Breast epithelium (tissue), 4 donors: ENCODE measurements at places on chromosomes 13 and 19.

DNA sequence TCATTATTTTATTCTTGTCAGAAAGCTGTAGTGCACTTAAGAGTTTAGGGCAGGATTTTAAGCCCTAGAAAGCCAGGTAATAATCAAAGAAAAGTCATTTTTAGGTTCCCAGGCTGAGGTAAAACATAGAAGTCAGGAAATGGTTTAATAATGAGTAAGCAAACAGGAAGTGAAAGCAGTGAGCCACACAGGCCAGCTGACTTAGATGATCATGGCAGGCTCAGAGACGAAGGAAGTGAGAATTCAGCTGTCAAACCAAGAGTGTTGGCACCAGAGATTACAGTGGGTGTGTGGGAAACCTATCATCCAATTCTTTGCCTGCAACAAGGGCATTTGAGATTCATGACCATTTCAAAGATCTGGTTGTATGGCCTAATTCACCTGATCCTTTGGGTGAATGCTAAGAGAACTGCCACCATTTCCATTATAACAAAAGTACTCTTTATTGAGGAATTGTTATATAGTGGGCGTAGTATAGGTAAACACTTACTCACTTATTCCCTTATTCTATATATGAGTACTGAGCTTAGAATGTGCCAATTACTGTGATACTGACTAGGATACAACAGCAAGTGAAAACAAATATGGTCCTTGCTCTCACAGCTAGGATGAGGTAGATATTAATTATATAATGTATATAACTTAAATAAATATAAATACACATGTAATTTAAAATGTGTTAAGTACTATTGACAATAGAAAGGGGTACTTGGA is 103.7 kb upstream of the EDNRB start:
- no peak overlapping the region for H3K4me3 ChIP-seq
- no peaks in the 10 kb centered on the region for H3K36me3 ChIP-seq
- no peaks in the 10 kb centered on the region for H3K4me1 ChIP-seq
- DNase-seq = no peak
- no peaks in the 10 kb centered on the region for H3K27me3 ChIP-seq
- no peak overlapping the region for H3K27ac ChIP-seq

GRCh38 chr13:40155201-40155600 is 499.7 kb downstream of the COG6 start:
- no peaks in the 10 kb centered on the region for H3K4me1 ChIP-seq
- H3K4me3 ChIP-seq = no peak overlapping the region
- H3K27me3 ChIP-seq = no peaks in the 10 kb centered on the region
- H3K27ac ChIP-seq = no peak overlapping the region

DNA sequence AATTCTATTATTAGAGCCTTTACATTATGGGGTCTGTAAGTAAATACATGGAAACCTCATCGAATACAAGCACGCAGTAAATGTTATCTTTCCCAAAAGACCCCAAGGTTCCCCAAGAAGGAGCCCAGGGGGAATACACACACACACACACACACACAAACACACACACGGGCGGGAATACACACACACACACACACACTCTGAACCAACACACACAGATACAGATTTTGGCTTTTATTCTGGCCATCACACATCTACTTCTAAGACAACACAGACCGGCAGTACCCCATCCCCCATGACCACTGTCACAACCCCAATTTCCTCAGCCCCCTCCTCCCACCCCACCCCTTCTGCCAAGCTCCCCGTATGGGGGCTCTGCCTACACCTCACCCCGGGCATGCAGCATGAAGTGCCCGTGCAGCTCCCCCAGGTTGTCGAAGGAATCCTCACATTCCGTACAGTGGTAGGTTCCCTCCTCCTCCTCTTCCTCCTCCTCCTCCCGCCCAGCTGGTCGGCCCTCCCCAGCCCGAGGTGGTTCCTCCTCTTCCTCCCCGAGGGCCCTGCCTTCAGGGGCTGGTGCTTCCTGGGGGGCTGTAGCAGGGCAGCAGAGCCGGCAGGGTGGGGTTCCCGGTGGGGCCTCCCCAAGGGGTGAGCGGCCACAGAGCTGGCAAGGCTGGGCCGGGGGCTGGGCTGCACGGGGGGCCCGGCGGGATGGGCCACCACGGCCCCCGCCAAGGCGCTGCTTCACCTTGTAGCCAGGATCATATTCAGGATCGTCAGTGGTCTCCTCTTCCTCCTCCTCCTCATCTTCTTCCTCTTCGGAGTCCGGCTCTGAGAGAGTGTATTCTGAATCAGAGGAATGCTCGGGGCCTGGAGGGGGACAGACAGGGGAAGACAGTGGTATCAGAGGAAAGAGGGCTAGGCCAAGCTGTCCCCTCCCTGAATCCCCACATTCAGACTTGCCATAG is 4.4 kb upstream of the SRRM5 start:
- H3K36me3 ChIP-seq = no peaks in the 10 kb centered on the region
- peak overlapping the region; percentile 69 for H3K27ac ChIP-seq
- no peaks in the 10 kb centered on the region for H3K27me3 ChIP-seq
- no peak for DNase-seq

- H3K4me1 ChIP-seq = peaks cover 3% of the 10 kb centered on the region
- H3K36me3 ChIP-seq = no peaks in the 10 kb centered on the region
- H3K27me3 ChIP-seq = no peaks in the 10 kb centered on the region
Observed at GRCh38 chr13:40233731-40234195, 432.7 kb downstream of the FOXO1 start.

DNA sequence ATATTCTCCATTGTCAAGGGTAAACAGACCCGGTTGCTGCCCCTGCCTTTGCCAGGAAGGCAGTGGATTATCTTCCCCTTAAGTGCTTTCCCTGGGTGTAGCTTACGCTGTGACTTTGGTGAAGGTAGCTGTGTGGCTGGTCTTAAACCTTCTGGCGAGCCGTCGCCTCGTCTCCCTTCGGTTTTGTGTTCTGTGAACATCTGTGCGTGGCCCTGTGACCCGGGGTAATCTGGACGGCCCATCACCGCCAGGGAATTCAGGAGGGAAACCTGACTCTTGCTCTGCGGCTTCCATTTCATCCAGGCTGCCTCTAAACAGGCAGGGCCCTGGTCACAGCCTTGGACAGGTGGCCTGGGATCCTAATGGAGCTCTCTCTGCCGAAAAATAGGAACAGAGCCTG is 78.7 kb downstream of the SHISA2 start:
- H3K27ac ChIP-seq = no peak overlapping the region
- no peaks in the 10 kb centered on the region for H3K27me3 ChIP-seq
- no peak for DNase-seq
- H3K4me1 ChIP-seq = peaks cover 3% of the 10 kb centered on the region
- no peak overlapping the region for H3K4me3 ChIP-seq

DNA sequence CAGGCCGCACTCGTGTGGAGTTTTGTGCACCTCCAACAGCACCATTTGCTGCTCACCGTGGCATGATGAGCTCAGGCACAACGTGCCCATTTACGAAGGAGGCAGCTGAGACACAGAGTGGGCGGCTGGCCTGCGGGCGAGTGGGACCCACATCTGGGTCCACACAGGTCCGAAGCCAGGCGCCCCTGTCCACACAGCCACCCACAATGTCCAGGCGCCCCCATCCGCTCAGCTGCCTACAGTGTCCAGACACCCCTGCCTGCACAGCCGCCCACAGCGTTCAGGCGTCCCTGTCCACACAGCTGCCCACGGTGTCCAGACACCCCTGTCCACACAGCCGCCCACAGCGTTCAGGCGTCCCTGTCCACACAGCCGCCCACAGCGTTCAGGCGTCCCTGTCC is 42.5 kb upstream of the F7 start:
- no peaks in the 10 kb centered on the region for H3K36me3 ChIP-seq
- no peak for DNase-seq
- H3K4me1 ChIP-seq = no peaks in the 10 kb centered on the region
- no peaks in the 10 kb centered on the region for H3K27me3 ChIP-seq

DNA sequence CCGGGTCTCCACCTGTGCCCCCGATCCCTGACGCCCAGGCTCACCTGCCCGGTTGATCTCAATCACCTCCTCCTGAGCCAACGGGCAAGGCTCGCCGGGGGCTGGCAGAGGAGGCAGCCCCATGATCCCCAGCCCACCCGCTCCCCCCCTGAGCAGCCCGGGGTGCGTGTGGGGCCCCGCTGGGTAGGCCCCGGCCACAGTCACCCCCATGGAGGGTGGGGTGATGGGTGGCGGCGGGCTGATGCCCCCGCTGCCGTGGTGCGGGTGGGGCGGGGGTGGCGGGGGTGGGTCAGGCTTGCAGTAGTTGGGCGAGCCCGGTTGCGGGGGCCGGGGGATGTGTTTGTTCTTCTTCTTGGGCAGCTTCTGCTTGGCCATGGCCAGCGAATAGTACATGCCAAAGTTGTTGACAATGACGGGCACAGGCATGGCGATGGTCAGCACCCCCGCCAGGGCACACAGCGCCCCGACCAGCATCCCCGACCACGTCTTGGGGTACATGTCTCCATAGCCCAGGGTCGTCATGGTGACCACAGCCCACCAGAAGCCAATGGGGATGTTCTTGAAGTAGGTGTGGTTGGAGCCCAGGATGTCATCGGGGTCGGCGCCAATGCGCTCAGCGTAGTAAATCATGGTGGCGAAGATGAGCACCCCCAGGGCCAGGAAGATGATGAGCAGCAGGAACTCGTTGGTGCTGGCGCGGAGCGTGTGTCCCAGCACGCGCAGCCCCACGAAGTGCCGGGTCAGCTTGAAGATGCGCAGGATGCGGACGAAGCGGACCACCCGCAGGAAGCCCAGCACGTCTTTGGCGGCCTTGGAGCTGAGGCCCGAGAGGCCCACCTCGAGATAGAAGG is 6.0 kb downstream of the KCNC3 start:
- peaks cover 8% of the 10 kb centered on the region for H3K4me1 ChIP-seq
- peaks cover 13% of the 10 kb centered on the region for H3K27me3 ChIP-seq
- no peak overlapping the region for H3K27ac ChIP-seq
- H3K36me3 ChIP-seq = no peaks in the 10 kb centered on the region
- no peak for DNase-seq
- no peak overlapping the region for H3K4me3 ChIP-seq

DNA sequence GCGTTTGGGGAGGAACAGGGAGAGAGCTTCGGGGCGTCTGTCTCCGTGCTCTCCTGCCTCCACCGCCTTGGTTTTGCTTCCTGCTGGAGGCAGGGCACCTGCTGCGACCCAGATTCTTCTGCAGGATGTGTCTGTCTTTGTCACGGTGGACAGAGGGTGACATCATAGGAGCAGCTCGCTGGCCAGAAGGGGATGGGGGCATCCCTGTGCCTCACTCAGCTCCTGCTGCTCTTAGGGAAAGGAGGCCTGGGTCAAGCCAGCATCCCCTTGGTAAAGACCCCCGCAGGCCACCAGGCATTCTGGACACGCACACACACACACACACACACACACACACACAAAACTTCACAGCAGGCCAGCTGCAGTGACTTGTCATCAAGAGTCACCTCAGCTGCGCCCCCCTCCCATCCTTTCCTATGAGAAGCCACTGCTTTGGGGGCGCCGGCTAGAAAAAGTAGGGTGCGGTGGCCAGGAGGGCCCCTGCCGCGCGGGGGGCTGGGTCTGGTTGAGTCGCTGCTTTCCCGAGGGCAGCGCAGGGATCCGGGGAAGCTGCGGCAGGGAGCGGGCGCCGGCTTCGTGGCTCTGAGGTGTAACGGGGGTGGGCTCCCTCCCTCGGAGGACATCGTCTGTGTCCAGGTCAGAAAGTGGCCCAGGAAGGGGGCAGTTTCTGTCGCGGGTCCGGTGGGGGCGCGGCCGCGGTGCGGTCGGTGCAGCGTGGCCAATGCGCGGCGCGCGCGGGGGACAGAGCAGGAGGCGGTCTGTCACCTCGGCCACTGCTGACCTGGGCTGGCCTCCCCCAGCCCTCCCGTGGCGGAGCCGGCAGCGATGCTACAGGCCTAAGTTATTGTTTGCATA is 15.8 kb upstream of the NPAS1 start:
- no peaks in the 10 kb centered on the region for H3K4me1 ChIP-seq
- peaks cover 8% of the 10 kb centered on the region for H3K36me3 ChIP-seq
- no peak overlapping the region for H3K27ac ChIP-seq
- DNase-seq = no peak
- no peaks in the 10 kb centered on the region for H3K27me3 ChIP-seq

- H3K27me3 ChIP-seq = no peaks in the 10 kb centered on the region
- no peak for DNase-seq
- no peak overlapping the region for H3K27ac ChIP-seq
- H3K4me1 ChIP-seq = no peaks in the 10 kb centered on the region
- H3K4me3 ChIP-seq = no peak overlapping the region
- H3K36me3 ChIP-seq = no peaks in the 10 kb centered on the region
Observed at GRCh38 chr19:9076901-9077300, 10.0 kb upstream of the OR1M1 start.
